M059J (cell line): ENCODE measurements at places on chromosomes 6 and 20. TPM values are rescaled to one million over a fixed set of nuclear protein-coding genes. Genes with fewer than 3 reads are reported as not detected.

SAMD5 gene
- total RNA-seq = 0.07 and 0.62 TPM in 2 replicates

DNA sequence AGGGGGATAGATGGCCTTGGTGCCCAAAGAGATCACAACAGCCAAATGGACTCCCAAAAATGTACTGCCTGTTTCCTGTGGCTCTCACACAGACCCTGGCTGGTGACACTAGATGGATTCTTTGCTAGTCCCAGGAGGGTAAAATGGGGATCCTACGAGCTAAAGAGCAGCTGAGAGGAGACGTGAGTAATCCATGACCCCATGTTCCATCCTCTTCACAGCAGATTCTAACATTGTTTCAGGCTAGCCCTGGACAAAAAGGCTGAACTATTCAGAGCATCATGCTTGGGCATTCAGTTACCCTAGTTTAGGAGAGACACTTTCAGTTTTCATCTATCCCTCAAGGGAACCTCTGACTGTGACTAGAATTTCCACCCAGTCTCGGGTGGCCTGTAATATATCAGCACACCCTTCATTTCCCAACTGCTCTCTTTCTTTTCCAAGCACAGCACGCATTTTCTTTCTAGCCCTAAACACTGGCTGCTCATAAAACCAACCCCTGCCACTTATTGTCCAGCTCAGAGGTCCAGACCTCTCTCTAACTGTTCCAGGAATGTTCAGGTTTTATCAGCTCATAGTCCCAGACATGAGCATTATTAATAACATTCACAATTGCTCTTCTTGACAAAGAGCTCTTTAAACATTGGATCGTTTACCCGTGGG is 48.5 kb downstream of the SLC22A1 start:
- no peak for DNase-seq

GRCh38 chr6:37783025-37783855 is 36.3 kb upstream of the ZFAND3 start:
- peak; percentile 64 for DNase-seq

- peak; percentile 93 for DNase-seq
Measured at GRCh38 chr20:38049800-38050199, 16.3 kb downstream of the RPRD1B start.

NRSN1 gene
- not detected in 2 replicates for total RNA-seq

DNA sequence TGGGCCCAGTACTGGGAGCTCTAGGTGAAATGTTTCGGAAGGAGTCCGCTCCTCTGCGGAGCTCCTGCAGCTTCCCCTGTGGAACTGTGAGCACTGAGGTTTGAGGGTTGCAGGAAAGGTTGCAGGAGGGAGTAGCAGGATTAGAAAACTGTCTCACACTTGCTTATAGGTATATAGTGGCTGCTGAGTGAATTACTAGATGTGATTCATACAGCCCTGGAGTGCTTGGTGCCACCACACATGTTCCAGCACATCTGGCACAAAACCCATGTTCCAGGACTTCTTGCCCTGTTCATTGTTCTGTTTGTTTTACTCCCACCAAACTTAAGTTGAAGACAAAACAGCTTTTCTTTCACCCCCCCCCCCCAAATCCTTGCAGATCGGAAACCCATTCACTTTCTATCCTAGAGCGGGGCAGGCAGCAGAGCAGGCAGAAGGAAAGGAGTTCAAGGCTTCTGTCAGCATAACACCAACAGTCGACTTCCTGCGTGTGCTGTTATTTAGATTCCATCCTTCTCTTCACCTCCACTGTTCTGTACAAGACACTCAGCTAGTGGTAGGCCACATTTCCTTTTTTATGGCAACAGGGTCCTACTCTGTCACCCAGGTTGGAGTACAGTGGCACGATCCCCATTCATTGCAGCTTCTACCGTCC is 669 bp upstream of the PEX6 start:
- peak; percentile 58 for DNase-seq

MYH7B gene
- total RNA-seq = 0.05 TPM in 1 of 2 replicates, not detected in the other

CTCFL gene
- total RNA-seq = not detected in 2 replicates

FAM184A gene
- total RNA-seq = 0.79 and 5.4 TPM in 2 replicates

TPD52L1 gene
- total RNA-seq = 74.4 and 92.1 TPM in 2 replicates

MLIP gene
- not detected in 2 replicates for total RNA-seq

- peak; percentile 76 for DNase-seq
Measured at GRCh38 chr6:129345890-129346289, 364.1 kb downstream of the ARHGAP18 start.

MUC21 gene
- total RNA-seq = not detected in 2 replicates

GSTA4 gene
- total RNA-seq = 26.2 and 28.8 TPM in 2 replicates

GINS1 gene
- 31.5 and 41.3 TPM in 2 replicates for total RNA-seq

GRCh38 chr6:51839726-51840374 is 247.6 kb downstream of the PKHD1 start:
- peak; percentile 41 for DNase-seq

DNA sequence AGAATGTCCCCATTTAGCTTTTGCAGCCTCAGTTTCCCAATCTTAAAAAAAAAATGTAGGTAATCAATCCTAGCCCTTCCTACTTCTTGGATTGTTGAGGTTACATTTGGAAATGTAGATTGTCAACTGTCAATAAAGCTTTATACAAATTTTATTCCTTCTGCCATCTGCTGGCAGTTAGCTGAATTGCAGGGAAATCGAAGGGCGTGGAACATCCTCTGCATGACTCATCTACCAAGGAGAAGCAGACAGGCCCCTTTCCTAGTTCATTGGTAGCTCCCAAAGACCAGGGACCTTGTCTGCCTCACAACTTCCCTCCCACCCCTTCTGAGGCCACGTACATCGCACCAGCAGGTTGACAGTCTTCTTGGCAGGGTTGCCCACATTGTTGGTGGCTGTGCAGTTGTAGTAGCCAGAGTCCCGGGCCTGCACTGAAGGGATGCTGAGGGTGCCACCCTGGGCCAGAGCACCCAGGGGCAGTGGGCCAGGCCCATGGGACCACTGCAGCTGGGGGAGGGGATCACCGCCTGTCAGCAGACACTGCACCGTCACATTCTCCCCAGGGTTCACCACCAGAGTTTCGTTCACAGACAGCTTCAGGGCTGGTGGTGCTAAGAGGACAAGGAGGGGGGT is 43.6 kb downstream of the MDGA1 start:
- DNase-seq = peak; percentile 41

DNA sequence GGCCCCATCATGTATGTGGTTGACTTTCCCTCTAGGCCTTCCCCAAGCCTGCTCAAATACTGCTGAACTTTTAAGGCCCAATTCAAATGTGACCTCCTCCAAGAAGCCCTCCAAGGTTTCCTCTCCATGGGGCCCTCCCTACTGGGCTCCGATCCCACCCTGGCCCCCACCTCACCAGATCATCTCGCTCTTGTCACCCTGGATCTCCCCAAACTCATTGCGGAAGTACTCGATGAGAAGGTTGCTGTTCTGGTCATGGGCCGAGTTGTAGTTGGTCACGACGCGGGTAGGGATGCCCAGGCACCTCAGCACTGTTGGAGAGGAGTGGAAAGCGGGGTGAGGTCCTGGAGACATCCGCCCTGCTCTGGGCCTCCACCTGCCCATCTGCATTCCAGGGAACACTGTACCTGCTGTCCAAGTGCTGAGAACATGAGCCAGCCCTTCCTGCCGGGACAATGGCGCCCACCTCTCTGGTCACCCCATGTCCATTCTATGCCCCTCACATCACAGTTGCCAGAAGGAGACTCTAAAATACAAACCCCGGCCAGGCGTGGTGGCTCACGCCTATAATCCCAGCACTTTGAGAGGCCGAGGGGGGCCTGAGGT is 23.1 kb downstream of the TGM2 start:
- no peak for DNase-seq

- no peak for DNase-seq
Measured at GRCh38 chr20:33276303-33277113, 6.5 kb upstream of the BPIFB1 start.

GRCh38 chr20:39853050-39853449 is 836.0 kb downstream of the MAFB start:
- peak; percentile 55 for DNase-seq

SAMD3 gene
- 2.8 and 4.2 TPM in 2 replicates for total RNA-seq

NKX2-2 gene
- total RNA-seq = 1.7 and 2.6 TPM in 2 replicates

DNA sequence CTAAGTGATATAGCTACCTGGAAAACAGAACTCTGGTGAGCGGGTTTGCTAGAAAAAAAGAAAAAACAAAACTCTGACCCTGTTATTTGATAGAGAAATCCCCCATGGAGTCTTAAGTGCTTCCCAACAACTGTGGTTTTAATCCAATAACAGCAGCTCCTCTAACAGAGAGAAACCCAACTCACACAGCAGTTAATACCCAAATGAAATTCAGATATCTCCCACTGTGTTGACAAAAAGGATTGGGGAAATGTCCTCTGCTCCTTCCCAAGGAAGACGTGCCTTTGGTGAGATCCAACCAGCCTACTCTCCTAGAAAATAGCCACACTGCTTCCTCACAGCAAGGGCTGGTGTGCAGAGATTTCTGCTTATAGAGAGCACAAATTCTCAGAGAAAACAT is 200.4 kb upstream of the FBXL4 start:
- DNase-seq = no peak

DNA sequence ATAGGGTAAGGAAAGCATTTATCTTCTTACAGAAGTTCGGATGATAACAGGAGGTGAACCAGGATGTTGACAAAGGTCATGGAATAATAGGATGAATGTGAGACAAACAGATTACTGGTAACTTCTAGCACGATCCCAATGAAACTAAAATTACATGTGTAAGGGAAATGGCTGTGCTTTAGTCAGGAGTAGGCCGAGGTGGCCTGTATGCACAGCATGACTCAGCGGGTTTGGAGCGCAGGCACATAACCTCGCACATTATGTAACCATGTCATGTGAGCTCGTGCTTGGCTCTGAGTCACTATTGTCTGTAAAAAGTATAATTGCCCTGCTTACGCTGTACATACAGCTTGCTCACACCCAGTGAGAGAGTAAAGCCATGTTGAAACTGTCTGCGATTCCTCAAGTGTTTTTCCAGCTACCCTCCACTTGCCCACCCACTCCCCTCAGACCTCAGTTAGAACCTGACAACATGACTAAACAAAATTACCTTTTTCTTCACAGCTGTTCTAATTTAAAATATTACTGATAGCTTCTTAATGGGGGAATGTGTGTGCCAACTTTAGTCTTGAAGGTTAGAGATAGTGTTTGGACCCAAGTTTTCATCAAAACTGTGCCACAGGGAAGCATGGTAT is 8.2 kb downstream of the CYB5R4 start:
- DNase-seq = peak; percentile 90

- peak; percentile 61 for DNase-seq
Measured at GRCh38 chr20:31788578-31788977, 30.6 kb upstream of the MYLK2 start.
